ENCODE measurements at places on chromosomes 3 and 15.

GRCh38 chr3:129793319-129793718, 100.2 kb downstream of the TMCC1 start:
- DNase-seq: no peak

GRCh38 chr15:79357566-79357965, 46.7 kb downstream of the TMED3 start:
- DNase-seq: no peak

DNA sequence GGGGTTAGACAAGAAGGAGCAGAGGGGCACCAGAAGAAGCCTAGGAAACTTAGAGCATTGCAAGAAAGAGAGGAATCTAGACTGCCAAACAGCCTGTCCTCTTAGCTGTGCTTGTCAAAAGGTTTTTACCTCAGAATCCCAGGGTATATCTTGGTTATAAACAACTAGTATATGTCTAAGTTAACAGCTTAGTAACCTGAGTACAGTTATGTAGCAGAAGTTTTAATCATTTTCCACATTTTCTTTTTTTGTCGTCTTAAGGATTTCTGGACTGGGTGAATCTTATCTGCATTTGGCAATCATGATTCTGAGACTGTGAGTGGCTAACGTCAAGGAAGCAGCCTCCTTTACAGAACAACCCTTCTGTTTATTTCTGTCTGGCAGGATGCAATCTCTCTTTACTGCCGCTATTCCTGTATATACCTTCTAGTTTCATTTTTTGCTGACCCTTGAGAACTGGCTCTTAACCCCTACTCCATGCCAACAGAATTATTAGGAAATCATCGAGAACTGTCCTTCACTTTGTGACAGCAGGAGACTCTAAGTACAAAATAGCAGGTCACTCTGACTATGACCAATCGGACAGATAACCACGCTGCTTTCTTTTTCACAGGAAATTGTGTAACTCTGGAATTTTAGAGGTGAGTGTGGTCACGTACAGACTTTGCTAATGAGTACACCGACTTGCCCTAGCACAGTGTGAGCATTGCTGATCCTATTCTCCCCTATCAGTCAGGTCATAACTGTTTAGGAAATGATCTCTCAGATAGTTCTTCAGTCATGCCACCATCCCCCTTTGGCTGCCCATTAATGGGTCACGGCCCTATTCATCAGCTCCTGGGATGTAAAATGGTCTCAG, 3.3 kb upstream of the CP start:
- DNase-seq: peak; percentile 11

DNA sequence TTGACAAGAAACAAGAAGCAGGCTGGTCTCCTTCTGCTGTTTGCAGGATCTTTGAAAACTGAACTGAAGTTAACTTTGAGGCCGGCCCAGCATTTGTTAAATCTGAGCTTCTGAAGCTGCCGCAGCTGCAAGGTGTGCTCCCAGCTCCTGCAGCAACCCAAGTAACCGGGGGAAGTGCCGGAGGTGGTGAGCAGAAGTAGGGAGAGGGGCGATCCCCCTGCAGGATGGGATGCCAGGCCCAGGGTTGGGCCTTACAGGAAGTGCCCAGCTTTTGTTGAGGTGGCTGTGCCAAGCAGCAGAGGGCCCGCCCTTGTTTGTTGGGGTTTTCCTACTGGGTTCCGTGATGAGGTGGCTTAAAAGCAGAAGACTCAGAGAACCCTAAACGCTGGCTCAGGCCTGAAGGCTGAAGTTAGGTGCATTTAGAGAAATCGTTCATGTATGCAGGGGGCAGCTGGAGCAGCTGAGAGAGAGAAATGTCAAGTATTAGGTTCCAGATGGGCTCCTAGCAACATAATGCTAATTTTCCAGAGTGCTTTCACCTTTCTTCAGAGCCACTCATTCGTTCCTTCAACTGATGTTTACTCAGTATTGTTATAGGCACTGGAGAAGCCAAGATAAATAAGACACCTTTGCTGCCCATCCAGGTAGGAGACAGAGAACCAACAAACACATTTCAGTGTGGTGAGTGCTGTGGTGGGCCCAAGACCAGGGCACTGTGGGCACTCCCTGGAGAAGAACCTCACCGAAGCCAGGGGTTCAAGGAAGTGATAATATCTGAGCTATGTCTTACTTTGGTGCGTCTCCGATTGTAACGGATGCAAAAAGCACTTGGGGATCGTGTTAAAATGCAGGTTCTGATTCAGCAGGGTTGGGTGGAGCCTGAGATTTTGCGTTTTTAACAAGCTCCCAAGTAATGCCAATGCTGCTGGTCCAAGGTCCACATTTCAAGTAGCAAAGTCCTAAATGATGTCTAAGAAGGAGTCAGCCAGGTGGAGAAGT, 42.2 kb upstream of the PLCL2 start:
- peak; percentile 75 for DNase-seq

DNA sequence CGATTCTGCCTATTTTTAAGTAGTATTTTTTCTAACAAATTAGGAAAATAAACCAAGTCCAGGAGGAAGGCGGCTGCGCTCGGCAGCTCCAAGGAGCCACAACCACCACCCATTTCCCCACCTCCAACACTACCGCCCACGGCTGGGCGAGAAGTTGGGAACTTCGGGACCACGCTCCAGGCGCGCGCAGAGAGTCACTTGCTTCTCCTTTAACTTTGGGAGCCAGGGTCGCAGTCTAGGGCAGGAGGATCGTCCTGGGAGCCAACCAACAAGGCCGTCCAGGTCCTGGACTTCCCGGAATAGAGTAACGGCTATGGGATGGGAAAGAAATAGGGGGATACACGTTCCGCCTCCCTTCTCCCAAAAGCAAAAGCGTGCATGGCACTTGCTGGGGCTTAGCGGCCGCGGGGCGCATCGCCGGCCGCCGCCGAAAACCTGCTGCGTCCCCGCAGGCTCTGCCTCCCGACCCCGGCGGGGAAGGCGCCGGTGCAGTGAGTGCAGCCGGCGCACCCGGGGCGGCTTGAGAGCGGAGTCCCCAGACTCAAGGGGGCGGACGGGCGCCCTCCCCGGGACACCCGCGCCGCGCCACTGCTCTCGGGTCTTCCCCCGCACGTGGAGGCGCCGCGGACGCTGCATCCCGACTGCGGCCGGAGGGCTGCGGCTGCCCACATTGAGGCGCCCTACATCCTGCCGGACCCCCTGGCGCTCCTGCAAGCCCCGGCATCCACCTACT, 699 bp downstream of the MEGF11 start:
- DNase-seq: no peak

DNA sequence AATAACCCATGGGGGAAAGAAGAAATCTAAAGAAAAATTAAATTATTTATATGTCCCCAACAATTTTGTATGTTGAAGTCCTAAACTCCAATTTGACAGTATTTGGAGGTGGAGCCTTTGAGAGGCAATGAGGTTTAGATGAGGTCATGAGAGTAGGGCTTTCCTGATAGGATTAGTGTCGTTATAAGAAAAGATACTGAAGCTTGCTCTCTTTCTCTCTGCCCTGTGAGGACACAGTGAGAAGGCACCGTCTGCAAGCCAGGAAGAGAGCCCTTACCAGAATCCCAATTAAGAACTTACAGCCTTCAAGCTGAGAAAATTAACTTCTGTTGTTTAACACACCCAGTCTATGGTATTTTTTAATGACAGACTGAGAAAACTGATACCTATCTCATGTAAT, 16.1 kb upstream of the OR5AC2 start:
- no peak for DNase-seq

DNA sequence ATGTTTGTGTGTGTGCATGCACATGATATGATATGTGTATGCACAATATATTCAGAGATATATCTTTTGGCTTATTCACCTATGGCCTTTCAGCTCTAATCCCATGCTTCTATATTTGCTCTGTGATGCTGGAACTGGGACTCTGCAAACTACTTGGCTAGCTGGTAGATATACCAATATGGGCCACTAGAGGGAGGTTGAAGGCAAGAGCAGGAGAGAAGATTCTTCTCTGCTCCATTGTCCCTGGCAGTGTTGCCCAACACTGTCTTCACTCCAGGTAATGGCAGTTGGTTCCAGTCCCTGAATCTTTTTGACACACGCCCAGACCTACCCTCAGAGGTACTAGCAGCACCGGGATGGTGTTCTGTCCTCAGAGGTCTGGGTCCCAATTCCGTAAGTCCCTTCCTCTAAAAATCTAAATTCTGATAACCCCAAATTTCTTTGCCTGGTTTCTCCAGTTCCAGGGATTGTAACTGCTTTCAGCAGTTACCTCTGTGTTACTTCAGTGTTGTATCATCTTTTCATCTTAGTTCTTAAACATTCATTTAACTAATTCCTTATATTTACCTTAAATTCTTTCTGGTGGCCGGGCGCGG, 44.7 kb downstream of the GTPBP8 start:
- DNase-seq: peak; percentile 52

GRCh38 chr3:197300361-197300760, 1.9 kb upstream of the DLG1 start:
- no peak for DNase-seq

GRCh38 chr3:71548705-71549384, 34.7 kb downstream of the FOXP1 start:
- DNase-seq: no peak

- DNase-seq: no peak
These were observed 127.7 kb downstream of the XXYLT1 start for GRCh38 chr3:195143221-195143620.

DNA sequence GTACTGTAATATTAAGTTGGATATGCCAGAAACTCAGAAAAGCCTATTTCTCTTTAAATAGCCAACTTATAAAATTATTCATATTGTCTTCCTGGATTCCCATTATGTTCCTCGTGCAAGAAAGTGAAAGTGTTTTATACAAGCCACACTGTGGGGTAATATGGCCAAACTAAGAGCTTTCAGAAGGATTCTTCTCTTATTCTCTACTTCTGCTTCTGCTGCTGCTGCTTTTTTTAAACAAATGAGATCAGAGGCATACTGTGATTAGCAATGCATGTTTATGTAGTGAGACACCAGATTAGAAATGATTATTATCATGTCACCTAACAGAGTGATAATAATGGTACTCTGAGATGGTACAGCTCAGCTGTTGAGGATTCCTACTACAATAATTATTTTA, 1026.5 kb upstream of the CFAP20DC start:
- no peak for DNase-seq

DNA sequence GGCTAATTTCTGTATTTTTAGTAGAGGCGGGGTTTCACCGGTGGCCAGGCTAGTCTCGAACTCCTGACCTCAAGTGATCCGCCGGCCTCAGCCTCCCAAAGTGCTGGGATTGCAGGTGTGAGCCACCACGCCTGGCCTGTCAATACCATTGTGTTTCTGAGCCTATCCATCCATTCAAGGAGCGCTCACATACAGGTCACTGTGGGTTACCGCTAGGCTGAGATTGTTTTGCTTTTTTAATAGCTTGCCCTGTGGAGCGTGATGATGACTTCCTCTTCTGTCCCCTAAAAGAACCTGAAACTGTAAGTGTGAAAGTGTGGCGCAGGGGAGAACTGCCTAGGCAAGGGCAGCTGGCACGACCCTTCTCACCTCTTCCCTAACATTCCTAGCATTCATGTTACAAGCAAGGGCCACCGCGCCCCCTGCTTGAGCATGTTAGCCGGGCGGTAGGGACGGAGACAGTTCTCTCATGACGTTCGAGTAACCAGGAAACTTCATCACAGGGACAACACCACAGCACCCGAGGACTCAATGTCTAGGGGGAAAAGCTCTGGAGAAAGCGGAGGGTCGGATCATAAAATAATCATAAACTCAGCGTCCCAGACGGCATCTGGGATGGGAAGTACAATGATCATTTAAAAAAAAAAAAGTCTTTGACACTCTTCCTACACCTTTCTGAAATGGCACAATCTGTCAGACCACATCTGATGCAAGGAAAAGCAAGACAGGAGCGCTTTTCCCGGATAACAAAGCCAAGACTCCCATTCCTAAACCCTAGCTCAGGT, 790 bp downstream of the LAMP3 start:
- DNase-seq: no peak

- no peak for DNase-seq
These were observed 9.5 kb upstream of the DPPA4 start for GRCh38 chr3:109346770-109347295.

GRCh38 chr15:74375303-74375693, 7.9 kb upstream of the CYP11A1 start:
- peak; percentile 92 for DNase-seq

DNA sequence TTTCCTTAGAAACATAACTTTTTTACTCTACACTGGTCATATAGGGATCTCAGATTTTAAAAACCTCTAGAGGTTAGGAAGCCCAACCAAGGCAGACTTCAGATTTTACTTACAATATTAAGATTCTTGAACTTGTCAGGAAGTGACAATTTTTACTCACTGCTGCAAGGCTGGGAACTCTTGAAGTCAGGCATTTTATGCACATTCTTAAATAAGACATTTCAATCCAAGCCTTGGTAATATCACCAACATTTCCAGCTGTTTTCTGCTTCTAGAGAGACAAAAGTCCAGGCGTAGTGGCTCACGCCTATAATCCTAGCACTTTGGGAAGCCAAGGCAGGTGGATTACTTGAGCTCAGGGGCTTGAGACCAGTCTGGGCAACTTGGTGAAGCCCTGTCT, 33.6 kb upstream of the UBP1 start:
- DNase-seq: no peak

DNA sequence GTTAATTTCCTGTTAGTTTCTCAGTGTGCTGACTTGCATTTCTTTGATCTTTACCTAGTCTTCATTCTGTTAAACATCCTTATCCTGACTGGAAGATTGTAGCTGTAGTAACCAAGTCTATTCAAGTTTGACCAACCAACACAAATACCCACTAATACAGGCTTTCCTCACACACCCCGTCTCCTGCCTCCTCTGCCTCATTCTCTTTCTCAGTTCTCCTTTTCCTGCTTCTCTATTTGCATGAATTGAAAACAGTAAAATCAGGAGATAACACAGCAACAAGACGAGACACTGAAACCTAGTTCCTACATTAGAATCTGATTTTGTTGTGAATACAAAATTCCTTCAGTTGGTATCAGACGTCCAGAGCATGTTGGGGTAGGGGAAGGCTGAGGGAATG, 116.9 kb upstream of the ARPP21 start:
- no peak for DNase-seq

Data from stimulated activated CD4-positive, alpha-beta T cell treated with anti-CD3 and anti-CD28 coated beads, Interleukin-4, amount 100 ng/mL, for 24 hours (primary cell).